ENCODE measurements at places on chromosomes 7 and 10.

GRCh38 chr7:112204499-112205342 is 1.5 kb downstream of the DOCK4 start:
- H3K4me1 ChIP-seq = peaks cover 43% of the 10 kb centered on the region
- peak overlapping the region; percentile 99 for H3K4me3 ChIP-seq
- peak overlapping the region; percentile 49 for H3K27ac ChIP-seq

- no peak overlapping the region for H3K4me3 ChIP-seq
- peak; percentile 46 for DNase-seq
- no peaks in the 10 kb centered on the region for H3K27me3 ChIP-seq
- no peaks in the 10 kb centered on the region for H3K4me1 ChIP-seq
- no peak overlapping the region for H3K27ac ChIP-seq
- H3K36me3 ChIP-seq = no peaks in the 10 kb centered on the region
Observed at GRCh38 chr10:115355162-115355760, 262.1 kb downstream of the ATRNL1 start.

DNA sequence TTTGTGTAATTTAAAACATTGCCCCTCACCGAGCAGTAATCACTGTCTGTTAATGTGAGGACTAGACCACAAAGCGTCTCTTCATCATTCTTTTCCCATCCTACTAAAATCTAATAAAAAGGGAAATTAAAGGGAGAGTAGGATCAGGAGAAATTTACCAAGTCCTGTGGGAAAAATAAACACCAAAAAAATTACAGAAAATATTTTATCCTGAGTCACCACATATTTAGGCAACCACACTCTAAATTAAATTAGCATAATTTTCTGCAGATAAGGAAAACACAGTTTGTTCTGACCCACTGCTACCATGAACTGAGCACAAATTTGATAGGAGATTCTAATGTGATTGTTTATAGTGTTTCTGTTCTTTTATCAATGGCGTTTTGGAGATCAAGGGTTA is 49.3 kb downstream of the CCDC6 start:
- H3K27me3 ChIP-seq = no peaks in the 10 kb centered on the region
- peaks cover 40% of the 10 kb centered on the region for H3K4me1 ChIP-seq
- no peak overlapping the region for H3K4me3 ChIP-seq
- no peak for DNase-seq
- no peak overlapping the region for H3K27ac ChIP-seq
- no peaks in the 10 kb centered on the region for H3K36me3 ChIP-seq

DNA sequence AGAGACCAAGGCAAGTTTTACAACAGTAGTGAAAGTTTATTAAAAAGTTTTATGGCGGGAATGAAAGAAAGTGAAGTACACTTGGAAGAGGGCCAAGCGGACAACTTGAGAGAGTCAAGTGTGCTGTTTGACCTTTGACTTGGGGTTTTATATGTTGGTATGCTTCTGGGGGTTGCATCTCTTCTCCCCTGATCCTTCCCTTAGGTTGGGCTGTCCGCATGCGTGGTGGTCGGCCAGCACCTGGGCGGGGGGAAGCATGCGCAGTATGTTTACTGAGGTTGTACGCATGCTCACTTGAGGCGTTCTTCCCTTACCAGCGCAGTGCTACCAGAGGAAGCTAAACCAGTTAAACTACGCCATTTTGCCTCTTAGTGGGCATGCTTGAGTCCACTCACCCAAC is 31.9 kb downstream of the NUP42 start:
- H3K36me3 ChIP-seq = no peaks in the 10 kb centered on the region
- H3K27ac ChIP-seq = no peak overlapping the region
- no peaks in the 10 kb centered on the region for H3K4me1 ChIP-seq
- DNase-seq = no peak
- H3K27me3 ChIP-seq = peaks cover 5% of the 10 kb centered on the region

DNA sequence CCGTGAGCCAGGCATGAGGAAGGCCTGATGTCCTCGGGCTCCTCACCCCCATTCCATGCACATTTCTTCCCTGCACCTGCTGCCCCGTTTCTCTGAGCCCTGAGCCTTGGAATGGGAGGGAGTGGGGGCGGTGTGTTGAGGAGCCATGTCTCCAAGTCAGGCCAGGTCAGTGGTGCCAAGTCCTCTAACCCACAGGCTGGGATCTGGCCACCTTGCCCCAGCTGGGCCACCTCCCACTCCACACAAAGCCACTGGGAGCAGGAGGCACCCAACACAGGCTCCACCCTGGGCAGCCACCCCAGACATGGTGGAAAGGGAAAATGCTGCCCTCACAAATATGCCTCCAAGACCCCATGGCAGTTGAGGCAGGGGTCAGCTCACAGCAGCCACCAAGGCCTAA is 27.7 kb downstream of the ZCCHC24 start:
- peaks cover 18% of the 10 kb centered on the region for H3K36me3 ChIP-seq
- DNase-seq = no peak
- H3K27ac ChIP-seq = no peak overlapping the region
- peaks cover 62% of the 10 kb centered on the region for H3K4me1 ChIP-seq
- no peak overlapping the region for H3K4me3 ChIP-seq

Measured in HFFc6 (cell line).